Renal cortical epithelial cell (primary cell): ENCODE measurements at places on chromosomes 1 and 21. TPM values are rescaled to one million over a fixed set of nuclear protein-coding genes. Genes with fewer than 3 reads are reported as not detected.

The CD160 gene
- total RNA-seq: 0.20 TPM in 1 of 2 replicates, not detected in the other

The GJB5 gene
- total RNA-seq: 0.20 and 1.0 TPM in 2 replicates

The HHAT gene
- 30.6 and 33.5 TPM in 2 replicates for total RNA-seq

The SLC5A9 gene
- 0.35 and 1.6 TPM in 2 replicates for total RNA-seq

The S100A1 gene
- 9.7 and 13.9 TPM in 2 replicates for total RNA-seq

- peak; percentile 78 for DNase-seq
Measured at GRCh38 chr1:200075938-200076546, 48.5 kb downstream of the NR5A2 start.

GRCh38 chr21:45994759-45995685 lies 13.5 kb downstream of the COL6A1 start:
- DNase-seq: no peak

The TMEM52 gene
- total RNA-seq: 0.35 TPM in 1 of 2 replicates, not detected in the other

- no peak for DNase-seq
Measured at GRCh38 chr21:31397939-31398338, 53.9 kb upstream of the TIAM1 start.

DNA sequence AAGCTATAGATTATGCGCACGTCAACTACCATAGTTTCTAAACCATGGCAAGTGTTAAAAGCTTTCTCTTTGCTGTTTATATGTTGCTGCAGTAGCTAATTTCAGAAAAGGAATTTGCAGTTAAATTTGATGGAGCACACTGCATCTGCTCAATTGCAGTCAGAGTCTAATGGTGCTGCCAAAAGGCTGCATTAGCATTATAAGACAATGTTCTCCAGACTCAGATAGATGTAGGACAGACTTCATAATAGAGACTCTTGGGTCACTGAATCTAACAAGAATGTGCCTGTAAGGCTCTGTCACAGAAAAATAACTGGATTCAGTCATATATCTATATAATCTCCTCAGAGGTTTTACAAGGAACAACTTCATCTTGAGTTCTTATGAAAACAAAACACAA lies 198.3 kb downstream of the OLFM3 start:
- no peak for DNase-seq

The NSL1 gene
- 31.8 and 38.4 TPM in 2 replicates for total RNA-seq

- DNase-seq: peak; percentile 97
Measured at GRCh38 chr1:63813829-63814277, 40.0 kb downstream of the ROR1 start.

The ORC1 gene
- 0.45 and 3.8 TPM in 2 replicates for total RNA-seq
